DMS79 treated with DMSO at 0.1 percent for 48 hours (cell line): ENCODE measurements at places on chromosomes 13 and 19.

- peak; percentile 70 for DNase-seq
These were observed 52.9 kb downstream of the SLC7A9 start for GRCh38 chr19:32816555-32817099.

DNA sequence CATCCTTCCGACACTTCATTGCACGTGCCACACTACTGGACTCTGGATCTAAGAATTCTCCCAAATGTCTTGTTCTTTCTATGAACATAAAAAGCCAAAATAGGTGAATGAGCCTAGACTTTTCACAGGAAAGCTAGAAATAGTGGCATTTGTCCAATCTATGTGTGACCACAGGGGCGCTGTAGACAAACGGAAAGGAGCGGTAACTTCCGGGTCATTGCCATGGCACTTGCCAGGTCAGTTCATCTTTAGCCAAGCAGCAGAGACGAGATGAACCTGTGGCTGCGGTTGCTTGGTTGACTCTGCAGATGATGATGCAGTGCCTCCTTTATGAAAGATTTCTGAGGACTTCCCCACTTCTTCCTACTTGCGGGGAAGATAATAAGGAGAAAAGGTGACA is 65.6 kb downstream of the ADGRE1 start:
- no peak for DNase-seq

GRCh38 chr13:27406178-27406939 is 18.1 kb upstream of the GTF3A start:
- peak; percentile 16 for DNase-seq

DNA sequence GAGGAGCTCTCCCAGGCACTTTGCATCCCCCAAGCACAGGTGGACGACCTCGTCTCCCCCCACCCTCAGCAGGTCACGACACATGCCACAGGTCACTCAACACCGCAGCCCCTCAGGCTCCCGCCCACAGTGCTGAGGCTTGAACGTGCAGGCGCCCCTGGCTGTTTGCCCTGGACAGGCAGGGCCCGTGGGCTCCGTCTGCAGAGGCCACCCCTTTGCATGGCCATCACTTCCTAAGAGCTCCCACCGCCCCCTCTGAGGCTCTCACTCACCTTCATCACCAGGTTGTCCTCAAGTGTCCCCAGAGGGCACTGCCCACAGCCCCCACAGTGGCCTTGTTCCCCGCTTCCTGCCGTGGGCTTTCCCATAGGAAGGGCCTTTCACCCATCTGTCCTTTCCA is 132.1 kb upstream of the MCF2L start:
- DNase-seq = no peak

- no peak for DNase-seq
These were observed 5.7 kb downstream of the HOOK2 start for GRCh38 chr19:12769689-12770088.

DNA sequence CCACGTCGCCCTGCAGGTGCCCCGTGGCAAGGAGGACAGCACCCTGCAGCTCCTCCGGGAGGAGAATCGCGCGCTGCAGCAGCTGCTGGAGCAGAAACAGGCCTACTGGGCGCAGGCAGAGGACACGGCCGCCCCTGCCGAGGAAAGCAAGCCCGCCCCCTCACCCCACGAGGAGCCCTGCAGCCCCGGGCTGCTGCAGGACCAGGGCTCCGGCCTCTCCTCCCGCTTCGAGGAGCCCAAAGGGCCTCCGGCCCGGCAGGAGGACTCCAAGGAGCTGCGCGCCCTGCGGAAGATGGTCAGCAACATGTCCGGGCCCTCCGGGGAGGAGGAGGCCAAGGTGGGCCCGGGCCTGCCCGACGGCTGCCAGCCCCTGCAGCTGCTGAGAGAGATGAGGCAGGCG is 11.6 kb downstream of the CBY2 start:
- DNase-seq = no peak

- DNase-seq = no peak
These were observed 8.9 kb downstream of the ATP7B start for GRCh38 chr13:52002361-52002760.

DNA sequence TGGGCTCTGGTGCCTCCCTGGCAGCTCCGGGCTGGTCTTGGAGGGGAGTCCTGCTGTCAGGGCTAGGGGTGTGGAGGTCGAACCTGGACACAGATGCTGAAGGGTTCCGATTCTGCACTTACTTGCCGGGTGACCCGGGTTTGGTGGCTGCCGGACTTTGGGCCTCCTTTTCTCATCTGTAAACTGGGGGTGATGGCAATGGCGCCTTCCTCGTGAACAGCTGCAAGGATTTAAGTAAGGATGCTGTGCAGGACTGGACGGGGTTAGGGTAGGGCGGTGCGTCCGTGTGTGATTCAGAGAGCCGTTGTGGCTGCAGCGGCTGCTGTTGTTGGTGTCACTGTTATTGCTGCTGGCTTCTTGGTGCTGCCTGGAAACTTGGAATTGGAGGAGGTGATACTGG is 2.4 kb downstream of the HPN start:
- no peak for DNase-seq

GRCh38 chr13:27133889-27134288 is 37.7 kb downstream of the USP12 start:
- DNase-seq = no peak
